ENCODE measurements at places on chromosomes 16 and 17. TPM values are rescaled to one million over a fixed set of nuclear protein-coding genes. Genes with fewer than 3 reads are reported as not detected.
A peak's percentile ranks its signal among the peaks of the same experiment; 100 is the strongest.

DNA sequence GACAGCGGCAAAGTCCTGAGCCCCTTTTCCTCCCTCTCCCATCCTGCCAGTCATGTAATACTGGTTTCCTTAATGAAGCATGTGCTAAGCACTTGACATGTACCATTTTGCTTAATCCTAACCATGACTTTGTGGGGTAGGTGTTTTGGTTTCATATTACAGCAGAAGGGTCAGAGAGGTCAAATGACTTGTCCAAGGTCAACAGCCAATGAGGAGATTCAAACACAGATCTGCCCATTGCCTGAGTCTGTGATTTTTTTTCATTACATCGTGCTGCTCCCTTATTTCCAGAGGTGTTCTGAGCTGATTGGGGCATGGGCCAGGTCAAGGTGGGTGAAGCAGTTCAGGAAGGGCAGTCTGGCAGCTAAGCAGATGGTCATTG lies 17.6 kb upstream of the PHF12 start:
- DNase-seq = no peak

- DNase-seq = no peak
These were observed 96.9 kb upstream of the ADAMTS18 start for GRCh38 chr16:77531752-77532151.

DNA sequence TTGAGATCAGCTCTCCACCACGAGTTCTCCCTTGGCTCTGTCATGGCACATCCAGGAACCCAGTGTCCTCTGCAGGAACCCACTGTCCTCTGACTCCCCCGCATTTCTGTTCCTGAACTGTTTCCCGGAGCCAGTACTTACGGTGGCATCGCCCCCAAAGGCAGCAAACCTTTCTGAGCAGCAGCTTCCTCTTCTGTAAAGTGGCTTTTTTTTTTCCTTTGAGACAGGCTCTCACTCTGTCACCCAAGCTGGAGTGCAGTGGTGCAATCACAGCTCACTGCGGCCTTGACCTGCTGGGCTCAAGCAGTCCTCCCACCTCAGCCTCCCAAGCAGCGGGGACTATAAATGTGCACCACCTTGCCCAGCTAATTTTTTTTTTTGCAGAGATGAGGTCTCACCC lies 32.2 kb downstream of the NAGPA start:
- no peak for DNase-seq

Gene CACNA1H
- total RNA-seq = 6.0 TPM

DNA sequence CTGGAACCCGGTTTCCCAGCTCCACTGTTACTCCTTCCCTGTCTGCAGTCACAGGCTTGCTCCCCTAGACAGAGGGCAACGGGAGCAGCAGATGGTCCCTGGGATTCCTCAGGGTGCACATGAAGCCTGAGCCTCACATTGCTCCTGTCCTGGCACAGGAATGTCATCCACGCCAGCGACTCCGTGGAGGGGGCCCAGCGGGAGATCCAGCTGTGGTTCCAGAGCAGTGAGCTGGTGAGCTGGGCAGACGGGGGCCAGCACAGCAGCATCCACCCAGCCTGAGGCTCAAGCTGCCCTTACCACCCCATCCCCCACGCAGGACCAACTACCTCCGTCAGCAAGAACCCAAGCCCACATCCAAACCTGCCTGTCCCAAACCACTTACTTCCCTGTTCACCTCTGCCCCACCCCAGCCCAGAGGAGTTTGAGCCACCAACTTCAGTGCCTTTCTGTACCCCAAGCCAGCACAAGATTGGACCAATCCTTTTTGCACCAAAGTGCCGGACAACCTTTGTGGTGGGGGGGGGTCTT lies 1.6 kb upstream of the DECR2 start:
- peak; percentile 43 for DNase-seq

- peak; percentile 77 for DNase-seq
These were observed 34.4 kb downstream of the CMIP start for GRCh38 chr16:81478876-81479511.

Gene TEKT3
- total RNA-seq = 0.51 TPM

- DNase-seq = no peak
These were observed 2.7 kb downstream of the LDAF1 start for GRCh38 chr16:21161211-21161610.

Gene CYBC1
- 29.4 TPM for total RNA-seq

DNA sequence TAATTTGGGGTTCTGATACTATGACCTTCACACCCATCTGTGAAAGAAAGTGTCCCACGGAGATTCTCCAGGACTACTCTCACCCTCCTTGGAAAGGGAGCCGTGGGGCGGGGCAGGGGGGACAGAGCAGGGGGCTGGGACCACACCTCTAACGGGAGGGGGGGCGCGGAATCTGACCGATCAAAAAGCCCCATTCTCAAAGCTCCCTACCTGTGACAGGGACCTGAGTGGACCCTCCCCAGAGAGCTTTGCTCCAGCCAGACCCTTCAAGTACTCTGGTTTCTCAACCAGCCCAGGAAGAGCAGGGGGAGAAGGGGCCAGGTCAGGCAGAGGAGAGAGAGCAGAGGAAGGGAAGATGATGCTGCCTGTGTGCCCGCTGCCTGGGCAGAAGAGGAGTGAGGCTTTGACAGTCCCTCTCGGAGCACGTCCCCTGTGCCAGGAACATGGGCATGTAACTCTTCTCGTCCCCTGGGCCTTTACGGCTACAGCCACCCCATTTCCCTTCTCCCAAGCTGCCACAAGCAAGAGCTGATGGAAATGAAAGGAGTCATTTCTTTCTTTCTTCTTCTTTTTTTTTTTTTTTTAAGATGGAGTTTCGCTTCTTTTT lies 682 bp downstream of the XAF1 start:
- no peak for DNase-seq

GRCh38 chr16:27650073-27650701 lies 100.2 kb downstream of the KATNIP start:
- no peak for DNase-seq

GRCh38 chr17:1985093-1985492 lies 40.0 kb downstream of the RTN4RL1 start:
- no peak for DNase-seq

Gene CD300C
- 1.2 TPM for total RNA-seq

GRCh38 chr17:82596296-82596695 lies 51.9 kb downstream of the WDR45B start:
- DNase-seq = no peak

DNA sequence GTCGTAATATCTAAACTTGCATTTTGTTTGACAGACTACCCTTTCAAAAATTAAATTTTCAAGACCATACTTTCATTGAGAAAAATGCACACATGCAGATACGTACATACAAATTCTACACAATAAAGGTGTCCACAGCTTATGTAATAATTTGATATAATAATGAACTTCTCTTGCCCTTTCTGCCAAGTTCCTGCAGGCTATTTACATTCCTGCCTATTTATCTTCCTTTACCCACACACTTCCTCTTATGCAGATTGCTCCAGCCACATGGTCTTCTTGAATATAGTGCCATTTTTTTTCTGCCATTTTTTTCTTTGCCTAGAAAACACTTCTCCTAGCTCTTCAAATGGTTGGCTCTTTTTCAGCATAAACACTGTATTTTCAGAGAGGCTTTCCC lies 826.9 kb upstream of the CDH8 start:
- DNase-seq = no peak

- no peak for DNase-seq
These were observed 24.2 kb downstream of the ZNF652 start for GRCh38 chr17:49337884-49338283.

- DNase-seq = no peak
These were observed 1.0 kb downstream of the KRT13 start for GRCh38 chr17:41504246-41504977.

GRCh38 chr17:74417178-74418045 lies 14.5 kb upstream of the GPRC5C start:
- no peak for DNase-seq

Gene ACBD4
- total RNA-seq = 6.7 TPM

GRCh38 chr16:19844945-19845641 lies 39.6 kb downstream of the GPRC5B start:
- DNase-seq = no peak

GRCh38 chr17:50339381-50339780 lies 6.5 kb upstream of the XYLT2 start:
- DNase-seq = no peak

DNA sequence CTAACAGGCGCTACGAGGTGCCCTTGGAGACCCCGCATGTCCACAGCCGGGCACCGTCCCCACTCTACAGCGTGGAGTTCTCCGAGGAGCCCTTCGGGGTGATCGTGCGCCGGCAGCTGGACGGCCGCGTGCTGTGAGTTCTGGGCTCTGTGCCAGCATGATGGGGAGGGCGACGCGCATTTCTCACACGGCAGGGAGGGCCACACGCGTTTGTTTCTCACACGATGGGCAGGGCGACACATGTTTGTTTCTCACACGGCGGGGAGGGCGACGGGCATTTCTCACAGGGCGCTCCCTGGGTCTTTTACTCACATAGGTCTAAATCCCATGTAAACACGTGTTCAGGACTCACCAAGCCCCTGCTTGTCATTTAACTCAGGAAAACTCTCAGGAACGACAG lies 4.4 kb downstream of the GAA start:
- no peak for DNase-seq

Gene DNAI2
- not detected for total RNA-seq

Gene HSF4
- total RNA-seq = 49.9 TPM

Gene SEZ6L2
- total RNA-seq = 0.43 TPM

- no peak for DNase-seq
These were observed 5.2 kb downstream of the TMUB2 start for GRCh38 chr17:44191941-44192496.
